ENCODE measurements at places on chromosomes 1 and 21.

DNA sequence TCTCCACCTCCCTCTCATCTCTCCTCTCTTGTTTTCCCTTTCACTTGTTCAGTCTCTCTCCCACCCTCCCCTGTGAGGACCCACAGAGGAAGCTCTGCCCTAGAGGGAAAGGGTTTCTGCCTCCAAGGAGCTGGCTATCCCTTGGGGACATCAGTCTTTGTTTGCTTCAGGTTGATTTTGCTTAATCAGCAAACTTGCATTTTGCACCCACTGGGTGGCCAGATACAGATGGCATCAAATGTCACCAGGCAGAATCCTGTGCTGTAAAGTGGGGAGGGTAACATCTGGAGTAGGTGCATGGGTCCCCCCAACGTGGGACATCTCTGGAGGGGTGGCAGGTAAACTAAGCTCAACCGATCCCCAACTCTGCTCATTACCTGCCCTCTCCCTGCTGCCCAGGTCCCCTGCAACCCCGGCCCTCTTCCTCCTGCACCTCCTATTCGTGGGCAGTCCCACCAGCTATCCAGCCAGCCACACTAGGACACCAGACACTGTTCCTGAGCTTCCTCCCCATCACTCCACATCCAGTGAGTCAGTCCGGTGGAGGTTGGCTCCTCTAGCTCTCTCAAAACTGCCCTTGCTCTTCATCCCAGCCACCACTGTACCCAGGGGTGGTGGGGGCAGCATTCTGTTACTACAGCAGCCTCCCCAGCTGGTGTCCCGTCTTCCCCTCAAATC, 123.3 kb downstream of the KCNN3 start:
- DNase-seq: no peak

- no peak for DNase-seq
Observed at GRCh38 chr1:228293816-228294500, 86.1 kb downstream of the OBSCN start.

DNA sequence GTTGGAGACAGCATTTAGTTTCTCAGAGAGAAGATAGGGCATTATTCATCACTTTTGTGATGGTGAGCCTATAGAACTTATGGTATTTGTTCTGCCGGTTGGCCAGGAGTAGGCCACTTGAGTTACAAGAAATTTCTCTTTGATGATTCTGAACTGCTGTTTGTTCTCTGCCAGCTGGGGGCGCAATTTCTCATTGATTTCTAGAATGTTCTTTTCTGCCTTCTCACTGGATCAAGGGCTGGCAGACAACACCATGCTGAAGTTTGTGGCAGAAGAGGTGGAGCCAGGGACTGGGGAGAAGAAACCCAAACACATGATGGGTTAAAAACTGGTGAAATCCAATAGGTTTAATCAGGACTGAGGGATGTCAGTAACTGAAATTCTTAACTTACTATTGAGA, 360.6 kb downstream of the FAM72C start:
- no peak for DNase-seq

DNA sequence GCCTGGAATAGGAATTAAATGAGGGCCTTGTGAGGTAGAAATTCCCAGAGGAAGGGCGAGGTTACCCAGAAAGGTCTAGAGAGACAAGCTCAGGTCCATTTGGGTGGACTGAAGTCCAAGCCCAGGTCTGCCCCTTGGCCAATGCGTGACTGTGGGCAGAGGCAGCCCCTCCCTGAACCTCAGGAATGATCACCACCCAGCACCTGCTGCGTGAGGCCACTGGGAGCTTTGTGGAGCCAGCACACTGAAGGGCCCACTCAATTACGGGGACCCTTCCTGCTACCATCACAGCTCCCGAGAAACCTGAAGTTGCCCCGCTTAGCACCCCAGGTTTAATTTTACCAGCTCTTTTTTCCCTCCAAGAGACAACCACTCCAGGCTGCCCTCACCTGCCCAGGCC, 6.5 kb upstream of the MATN1 start:
- DNase-seq: no peak

GRCh38 chr21:22225299-22225698, 1227.1 kb downstream of the NCAM2 start:
- no peak for DNase-seq

GRCh38 chr1:172041742-172042141, 200.4 kb downstream of the DNM3 start:
- DNase-seq: no peak

DNA sequence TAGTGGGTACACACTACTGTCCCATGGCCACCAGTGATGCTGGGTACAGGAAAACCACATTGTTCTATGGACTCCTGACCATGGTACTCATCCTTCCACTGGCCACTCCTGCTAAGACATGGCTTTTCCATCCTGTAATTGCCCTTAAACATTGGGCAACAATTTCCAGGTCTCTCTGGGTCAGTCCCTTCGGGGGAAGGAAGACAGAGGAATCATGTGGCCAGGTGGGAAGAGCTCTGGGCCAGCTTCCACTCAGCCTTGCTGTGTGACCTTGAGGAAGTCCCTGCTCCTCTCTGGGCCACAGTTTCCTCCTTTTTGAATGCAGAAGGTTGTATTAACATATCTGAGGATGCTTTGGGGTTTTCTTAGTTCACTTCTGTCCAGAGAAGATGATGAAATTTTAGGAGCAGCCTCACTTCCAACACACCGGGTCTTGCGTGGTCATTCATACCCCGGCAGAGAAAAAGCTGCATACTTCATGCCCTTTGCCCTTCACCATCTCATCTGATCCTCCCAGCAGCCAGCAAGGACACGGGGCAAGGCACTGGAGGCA, 50.8 kb downstream of the SRRM1 start:
- peak; percentile 82 for DNase-seq

GRCh38 chr1:89262643-89263042, 10.0 kb downstream of the GBP5 start:
- DNase-seq: no peak

DNA sequence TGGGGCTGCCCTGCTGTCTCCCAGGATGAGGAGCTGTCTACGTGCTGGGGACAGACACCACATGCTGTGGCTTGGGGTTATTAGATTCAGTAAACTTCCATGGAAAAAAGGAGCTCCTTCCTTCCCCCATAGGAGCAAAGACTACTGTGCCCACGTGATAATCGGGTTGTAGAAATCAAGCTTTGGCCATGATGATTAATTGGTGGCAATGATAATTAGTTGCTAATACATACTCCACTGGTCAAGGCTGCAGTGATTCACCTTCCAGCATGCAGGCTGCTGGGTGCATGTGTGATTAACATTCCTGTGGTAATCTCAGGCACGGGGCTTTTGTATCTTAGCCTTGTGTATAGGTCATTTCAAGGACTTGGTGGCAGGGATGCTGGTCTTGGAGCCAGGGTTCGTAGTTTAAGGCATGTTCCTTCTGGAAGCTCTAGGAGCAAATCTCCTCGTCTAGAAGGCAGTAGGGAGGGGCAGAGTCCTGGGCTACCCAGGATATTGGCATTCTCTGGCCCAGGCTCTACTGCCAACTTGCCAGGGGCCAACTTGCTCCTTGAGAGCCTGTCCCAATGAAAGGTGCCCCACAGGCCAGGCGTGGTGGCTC, 41.4 kb downstream of the TMCO4 start:
- DNase-seq: no peak

- no peak for DNase-seq
Observed at GRCh38 chr1:237316352-237316751, 274.4 kb downstream of the RYR2 start.

DNA sequence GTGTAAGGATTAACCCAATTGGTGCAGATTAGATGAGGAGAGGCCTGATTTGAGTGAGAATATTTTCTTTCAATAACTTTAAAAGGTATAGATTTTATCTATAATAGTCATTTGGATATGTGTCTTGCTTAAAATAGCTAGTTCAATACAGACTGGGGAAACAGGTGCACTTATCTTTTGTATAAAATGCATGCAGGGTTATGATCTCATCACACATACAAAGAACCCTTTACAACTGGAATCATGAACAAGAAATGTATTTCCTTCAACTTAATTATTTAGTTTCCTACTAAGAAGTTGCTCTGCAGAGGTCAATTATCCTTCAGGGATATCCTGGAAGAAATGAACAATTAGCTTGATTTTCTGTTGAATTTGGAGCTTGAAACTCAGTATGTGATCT, 259.6 kb downstream of the PTBP2 start:
- DNase-seq: no peak

DNA sequence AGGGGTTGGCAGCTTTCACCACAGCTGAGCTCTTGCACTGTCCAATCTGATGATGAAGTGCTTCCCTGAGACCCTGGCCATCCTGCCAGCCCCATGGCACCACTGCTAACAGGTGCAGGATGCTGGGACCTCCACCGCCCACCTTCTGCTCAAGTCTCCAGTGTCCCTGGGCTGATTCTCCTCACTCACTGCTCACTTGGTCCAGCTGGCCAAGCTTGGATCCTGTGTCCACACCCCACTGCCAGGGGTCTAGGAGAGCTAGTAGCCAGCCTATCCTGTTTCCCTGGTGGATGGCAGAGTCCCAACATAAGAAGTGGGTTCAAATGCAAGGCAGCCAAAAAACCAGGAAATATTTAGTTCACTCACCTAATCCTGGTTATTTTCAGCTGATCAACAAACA, 217.2 kb upstream of the IRF2BP2 start:
- no peak for DNase-seq

DNA sequence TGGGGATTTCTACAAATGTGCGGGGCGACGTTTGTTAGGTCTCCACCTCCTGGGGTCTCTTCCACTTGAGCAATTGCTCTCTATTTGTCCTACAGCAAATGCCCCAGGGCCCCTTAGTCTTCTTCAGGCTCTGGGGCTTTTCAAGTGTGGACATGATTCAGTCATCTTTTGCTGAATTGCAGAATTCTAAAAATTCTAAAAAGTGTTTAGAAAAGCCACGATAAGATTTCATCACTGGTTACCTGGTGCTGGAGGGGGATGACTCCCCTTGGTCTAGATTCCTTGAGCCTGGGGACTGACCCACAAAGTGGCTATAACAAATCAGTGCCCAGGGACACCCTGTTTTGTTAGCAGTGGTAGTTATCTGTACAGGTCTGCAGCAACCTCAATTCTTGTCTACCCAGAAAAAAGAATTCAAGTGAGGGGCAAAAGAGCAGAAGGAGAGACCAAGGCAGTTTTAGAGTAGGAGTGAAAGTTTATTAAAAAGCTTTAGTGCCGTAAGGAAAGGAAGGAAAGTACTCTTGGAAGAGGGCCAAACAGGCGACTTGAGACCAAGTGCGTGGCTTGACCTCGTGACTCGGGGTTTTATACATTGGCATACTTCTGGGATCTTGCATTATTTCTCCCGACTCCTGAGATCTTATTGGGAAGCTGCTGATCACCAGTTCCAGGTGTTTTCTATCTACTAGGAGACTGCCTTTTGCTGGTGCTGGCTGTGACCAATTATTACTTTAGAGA, 25.2 kb downstream of the PROK1 start:
- no peak for DNase-seq
